ENCODE measurements at places on chromosomes 13 and 19.

DNA sequence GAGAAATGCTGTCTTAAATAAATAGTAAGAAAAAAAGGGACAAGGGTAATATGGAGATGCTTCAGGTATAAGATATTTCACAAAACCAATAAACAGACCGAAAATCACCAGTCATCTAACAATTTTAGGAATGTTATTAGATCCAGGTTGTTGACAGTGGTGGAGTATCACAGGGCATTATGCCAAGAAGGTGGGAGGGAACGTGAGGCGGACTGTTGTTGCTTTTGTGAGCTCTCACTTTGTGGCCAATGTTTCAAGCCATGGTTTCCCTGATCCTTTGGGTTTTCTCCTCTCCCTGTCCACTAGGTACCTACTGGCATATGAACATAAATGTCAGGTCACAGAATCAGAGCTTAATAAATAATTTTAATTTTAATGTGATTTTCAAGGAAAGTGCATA, 790.3 kb upstream of the SLITRK1 start:
- no peak for DNase-seq
- no peaks in the 10 kb centered on the region for H3K4me1 ChIP-seq
- H3K36me3 ChIP-seq: no peaks in the 10 kb centered on the region
- H3K27me3 ChIP-seq: no peaks in the 10 kb centered on the region
- no peak overlapping the region for H3K4me3 ChIP-seq
- H3K27ac ChIP-seq: no peak overlapping the region

- no peaks in the 10 kb centered on the region for H3K4me1 ChIP-seq
- H3K4me3 ChIP-seq: no peak overlapping the region
- H3K27me3 ChIP-seq: no peaks in the 10 kb centered on the region
- no peak overlapping the region for H3K27ac ChIP-seq
- H3K36me3 ChIP-seq: no peaks in the 10 kb centered on the region
- no peak for DNase-seq
These were observed 101.2 kb downstream of the RFC3 start for GRCh38 chr13:33919120-33919519.

DNA sequence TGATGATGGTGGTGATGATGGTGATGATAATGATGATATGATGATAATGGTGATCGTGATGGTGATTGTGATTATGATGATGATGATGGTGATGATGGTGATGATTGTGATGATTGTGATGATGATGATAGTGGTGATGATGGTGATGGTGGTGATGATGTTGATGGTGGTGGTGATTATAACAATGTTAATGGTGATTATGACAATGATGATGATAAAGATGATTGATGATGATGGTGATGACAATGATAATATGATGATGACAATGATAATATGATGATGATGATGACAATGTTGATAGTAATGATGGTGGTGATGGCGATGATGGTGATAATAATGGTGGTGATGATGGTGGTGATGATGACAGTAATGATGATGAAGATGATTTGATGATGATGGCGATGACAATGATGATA, 34.1 kb upstream of the ZNF536 start:
- H3K27ac ChIP-seq: no peak overlapping the region
- H3K27me3 ChIP-seq: no peaks in the 10 kb centered on the region
- H3K36me3 ChIP-seq: no peaks in the 10 kb centered on the region
- DNase-seq: no peak

- no peak overlapping the region for H3K4me3 ChIP-seq
- H3K27me3 ChIP-seq: no peaks in the 10 kb centered on the region
- no peak overlapping the region for H3K27ac ChIP-seq
- peaks cover 45% of the 10 kb centered on the region for H3K4me1 ChIP-seq
- no peak for DNase-seq
- peaks cover 79% of the 10 kb centered on the region for H3K36me3 ChIP-seq
These were observed 15.9 kb downstream of the EPN1 start for GRCh38 chr19:55690769-55691545.

DNA sequence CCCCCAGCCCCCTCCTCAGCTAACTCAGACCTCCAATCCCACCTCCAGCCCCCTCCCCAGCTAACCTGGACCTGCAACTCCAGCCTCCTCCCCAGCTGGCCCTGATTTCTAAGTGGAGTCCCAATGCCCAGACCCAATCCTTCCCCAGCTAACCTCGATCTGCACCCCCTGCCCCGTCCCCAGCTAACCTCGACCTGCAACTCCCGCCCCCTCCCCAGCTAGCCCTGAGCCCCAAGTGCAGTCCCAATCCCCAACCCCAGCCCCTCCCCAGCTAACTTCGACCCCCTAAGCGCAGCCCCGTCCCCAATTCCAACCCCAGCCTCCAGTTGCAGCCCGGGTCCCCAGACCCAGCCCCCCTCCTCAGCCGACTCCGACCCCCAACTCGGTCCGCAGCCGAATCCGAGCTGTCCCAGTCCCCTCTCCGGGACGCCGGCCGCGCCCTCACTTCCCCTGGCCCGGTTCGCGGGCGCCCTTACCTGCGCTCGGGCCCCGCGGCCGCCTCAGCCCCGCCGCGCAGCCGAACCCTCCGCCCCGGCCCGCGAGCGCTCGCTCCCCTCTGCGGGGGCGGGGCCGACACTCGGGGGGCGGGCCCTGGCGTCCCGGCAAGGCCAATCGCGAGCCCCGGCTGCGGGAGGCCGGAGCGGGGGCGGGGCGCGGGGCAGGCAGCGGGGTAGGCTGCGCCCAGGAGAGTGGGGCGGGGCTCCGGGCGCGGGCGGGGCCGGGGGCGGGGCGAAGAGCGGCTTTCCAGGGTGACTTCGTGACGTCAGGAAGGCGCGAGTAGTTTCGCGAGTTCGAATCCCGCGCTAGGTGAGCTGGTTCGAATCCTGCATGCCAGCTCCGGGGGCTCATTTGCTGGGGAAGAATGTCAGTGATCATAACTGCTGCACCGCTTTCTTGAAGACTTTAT, at the start of gene GNG7:
GNG7 (minus strand) TSS at position 525 of the 907 bp plus-strand sequence. CDS start 182,006 bp downstream, outside the sequence.
- H3K27ac ChIP-seq: no peak within 1 kb of the TSS
- peaks cover 34% of the 10 kb centered on the region for H3K27me3 ChIP-seq
- H3K4me3 ChIP-seq: peak within 1 kb of the TSS; percentile 49

- no peak for DNase-seq
- H3K27me3 ChIP-seq: peaks cover 31% of the 10 kb centered on the region
- H3K27ac ChIP-seq: no peak overlapping the region
- no peaks in the 10 kb centered on the region for H3K4me1 ChIP-seq
- H3K36me3 ChIP-seq: no peaks in the 10 kb centered on the region
- no peak overlapping the region for H3K4me3 ChIP-seq
These were observed 5.3 kb downstream of the NCAN start for GRCh38 chr19:19217099-19217498.

DNA sequence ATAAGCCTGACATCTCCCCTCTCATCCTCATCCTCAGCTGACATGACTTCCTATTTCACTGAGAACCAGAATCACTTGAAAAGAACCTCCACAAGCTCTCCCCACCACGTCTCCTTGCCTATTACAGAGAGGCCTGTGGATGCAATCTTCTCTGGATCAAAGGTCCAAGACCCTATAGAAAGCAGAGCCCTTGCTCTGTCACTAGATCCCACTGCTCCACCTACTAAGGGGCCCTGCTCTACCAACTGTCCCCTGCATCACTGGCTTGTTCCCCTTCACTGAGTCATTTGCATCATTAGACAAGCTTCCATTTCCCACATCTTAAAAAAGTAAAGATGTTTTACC, 40.8 kb downstream of the RCBTB2 start:
- no peaks in the 10 kb centered on the region for H3K4me1 ChIP-seq
- no peak for DNase-seq
- peak overlapping the region; percentile 10 for H3K4me3 ChIP-seq
- H3K36me3 ChIP-seq: peaks cover 10% of the 10 kb centered on the region

DNA sequence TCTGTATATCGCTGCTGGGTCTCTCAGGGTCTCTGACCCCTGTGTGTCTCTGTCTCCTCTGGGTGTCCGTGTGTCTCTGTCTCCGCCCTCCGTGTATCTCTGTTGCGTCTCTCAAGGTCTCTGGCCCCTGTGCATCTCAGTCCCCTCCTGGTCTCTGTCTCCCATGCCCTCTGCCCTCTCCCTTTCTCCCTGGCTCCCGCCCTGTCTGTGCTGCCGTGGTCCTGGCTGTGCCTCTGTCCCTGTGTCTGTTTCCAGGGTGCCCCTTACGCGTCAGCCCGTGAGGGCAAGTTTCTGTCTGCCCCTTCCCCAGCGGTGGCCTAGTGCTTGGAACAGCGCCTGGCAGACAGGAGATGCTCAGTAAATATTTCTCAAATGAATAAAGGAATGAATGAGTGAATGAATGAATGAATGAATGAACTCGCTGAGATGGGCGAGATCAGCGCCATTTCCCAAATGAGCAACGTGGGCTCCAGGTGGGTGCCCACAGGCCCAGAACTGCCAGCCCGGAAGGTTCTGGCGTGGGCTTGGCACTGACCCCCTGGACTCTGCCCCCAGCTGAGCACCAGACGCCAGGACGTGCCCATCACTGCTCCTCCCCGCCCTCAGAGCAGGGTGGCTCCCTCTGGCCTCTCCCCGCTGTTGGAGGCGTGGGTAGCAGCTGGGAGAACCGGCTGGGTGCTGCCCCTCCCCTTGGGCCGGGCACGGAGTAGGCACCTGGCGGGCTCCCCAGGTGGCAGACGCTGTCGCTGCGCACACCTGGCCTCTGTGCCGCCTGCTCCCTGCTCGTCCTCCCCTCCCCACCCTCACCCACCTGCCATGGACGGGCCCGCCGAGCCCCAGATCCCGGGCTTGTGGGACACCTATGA, at the start of gene SULT2B1:
SULT2B1 (plus strand) TSS at position 736 of the 866 bp plus-strand sequence; CDS start at position 817, 81 bp downstream.
- DNase-seq: peak; percentile 63
- no peak within 1 kb of the TSS for H3K4me3 ChIP-seq
- H3K36me3 ChIP-seq: no peaks in the 10 kb centered on the region
